ENCODE measurements at places on chromosomes 6 and 20.
A peak's percentile ranks its signal among the peaks of the same experiment; 100 is the strongest.

- DNase-seq: no peak
Observed at GRCh38 chr20:39607141-39607540, 645.0 kb downstream of the DHX35 start.

DNA sequence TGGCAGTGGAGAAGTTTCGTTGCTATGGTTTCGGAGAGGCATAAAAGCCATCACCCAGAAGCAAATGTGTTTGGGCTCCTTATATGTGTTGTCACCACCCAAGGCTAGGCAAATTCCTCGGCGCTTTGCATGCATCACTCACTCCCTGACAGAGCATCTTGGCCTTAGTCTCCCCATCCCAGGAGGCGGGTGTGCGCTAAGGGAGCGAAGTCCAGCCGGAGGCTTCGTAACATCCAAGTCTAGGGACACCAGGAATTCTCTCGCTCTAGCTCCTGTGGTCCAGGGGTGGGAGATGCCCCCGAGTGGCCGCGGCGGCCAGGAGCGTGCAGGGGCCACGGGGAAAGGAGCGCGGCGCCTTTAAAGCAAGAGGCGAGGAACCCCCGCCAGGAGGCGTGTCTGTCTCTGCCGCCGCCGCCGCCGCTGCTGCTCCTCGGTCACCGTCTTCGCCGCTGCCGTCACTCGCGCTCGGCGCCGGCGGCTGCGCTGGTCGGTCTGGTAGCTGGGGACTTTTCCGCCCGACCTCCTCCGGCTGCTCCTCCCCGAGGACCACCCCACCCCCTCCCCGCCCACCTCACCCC is at the start of gene GRIK2:
Gene GRIK2, plus strand, starts transcription at position 458 of the 578 bp plus-strand sequence.
- no peak for DNase-seq

DNA sequence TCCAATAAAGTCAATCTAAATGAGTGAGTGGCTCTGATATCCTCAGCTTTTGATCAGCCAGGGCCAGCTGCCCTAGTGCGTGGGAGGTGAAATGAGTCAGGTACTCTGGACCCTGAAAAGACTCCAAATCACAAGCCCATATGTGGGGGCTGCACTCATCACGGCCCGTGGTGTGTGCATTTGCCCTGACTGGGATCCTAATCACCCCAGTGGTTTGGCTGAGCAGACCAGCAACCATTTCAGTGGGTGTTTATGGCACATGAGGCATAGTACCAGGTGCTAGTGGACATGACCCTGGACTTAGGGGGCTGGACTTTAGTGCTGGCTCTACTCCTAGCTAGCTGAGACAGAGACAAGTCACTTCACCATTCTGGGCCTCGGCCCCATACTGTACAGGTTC is 39.4 kb downstream of the SCML4 start:
- no peak for DNase-seq

- DNase-seq: no peak
Observed at GRCh38 chr6:34571388-34571787, 15.3 kb upstream of the SPDEF start.

DNA sequence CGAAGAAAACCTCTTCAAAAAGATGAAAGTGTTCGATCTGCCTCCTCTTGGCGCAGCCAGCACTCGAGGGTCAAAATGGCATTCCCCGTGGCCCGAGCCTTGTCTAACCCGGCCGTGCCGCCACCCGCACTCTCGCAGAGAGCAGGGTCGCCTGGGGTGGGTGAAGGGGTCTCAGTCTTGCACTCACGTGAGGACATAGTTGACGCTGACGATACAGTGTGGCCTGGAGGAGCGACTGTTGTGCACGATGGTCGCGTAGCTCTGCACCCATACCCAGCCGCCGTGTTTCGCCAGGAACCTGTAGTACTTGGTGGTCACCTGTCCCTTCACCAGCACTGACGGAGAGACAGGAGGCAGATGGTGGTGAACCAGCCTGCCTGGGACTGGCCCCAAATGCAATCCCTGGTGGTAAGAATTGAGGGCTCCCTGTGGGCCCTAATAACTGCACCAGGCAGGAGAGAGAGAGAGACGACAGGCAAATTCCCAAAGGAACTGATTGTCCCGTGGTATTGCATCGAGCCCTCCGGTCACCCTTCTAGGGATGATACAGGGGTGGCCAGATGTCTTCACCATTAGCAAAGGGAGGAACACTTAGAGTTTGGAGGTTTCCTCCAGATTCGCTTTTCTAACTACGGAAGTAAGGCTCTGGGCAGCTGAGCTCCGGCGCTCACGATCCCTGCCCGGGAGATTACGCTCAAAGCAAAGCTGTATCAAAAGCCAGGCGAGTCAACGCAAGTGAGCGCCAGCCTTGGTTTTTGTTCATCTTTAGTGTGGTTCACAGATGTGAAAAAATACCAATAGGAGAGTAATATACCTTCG is 17.4 kb downstream of the SIM1 start:
- no peak for DNase-seq

DNA sequence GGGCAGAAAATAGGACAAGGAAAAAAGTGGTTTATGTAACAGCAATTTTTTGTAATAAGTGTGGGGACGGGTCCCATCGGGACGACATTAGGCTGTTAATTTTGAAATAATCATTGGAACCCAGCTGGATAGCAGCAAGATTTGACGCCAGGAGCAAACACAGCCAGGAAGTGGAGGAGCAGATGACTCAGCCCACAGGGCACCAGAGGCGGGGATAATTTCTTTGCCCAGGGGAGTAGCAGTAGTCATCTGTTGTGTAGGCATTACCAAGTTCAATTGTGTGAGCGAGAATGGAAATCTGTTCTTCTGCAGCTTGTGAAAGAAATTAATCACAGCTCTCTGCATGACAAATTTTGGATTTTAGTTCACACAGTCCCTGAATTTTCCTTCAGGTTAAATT is 22.6 kb upstream of the RIN2 start:
- DNase-seq: no peak

DNA sequence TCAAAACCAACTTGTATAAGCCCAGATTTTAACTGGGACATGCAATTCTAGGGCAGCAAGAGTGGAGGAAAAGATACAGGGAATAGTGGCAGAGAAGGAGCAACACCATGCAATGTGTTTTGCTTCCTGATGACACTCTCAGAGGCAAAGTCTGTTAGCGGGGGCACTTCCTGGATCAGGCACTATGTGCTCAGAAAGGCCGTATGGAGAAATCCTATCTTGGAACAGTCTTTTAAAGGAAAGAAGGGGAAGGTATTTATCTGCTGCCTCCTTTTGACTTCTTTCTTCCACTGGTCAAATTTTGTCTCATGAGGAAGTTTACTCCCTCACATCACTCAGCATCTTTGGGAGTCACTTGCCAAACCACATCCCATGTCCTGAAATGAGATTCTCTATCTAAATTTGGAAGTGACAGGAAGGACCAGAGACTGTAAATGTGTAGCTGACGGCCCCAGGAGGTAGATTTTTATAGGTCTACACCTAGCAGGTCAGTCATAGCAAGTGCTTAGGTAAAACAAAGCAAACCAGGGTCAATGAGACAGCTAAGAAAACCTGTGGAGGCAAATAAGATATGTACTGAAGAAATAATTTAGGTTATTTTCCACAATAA is 91.7 kb upstream of the ELOVL5 start:
- no peak for DNase-seq

- DNase-seq: no peak
Observed at GRCh38 chr6:121657972-121658371, 222.5 kb downstream of the GJA1 start.

GRCh38 chr6:111683749-111684267 is 78.1 kb upstream of the TRAF3IP2 start:
- no peak for DNase-seq

- DNase-seq: no peak
Observed at GRCh38 chr6:79687759-79688158, 56.6 kb downstream of the SH3BGRL2 start.

DNA sequence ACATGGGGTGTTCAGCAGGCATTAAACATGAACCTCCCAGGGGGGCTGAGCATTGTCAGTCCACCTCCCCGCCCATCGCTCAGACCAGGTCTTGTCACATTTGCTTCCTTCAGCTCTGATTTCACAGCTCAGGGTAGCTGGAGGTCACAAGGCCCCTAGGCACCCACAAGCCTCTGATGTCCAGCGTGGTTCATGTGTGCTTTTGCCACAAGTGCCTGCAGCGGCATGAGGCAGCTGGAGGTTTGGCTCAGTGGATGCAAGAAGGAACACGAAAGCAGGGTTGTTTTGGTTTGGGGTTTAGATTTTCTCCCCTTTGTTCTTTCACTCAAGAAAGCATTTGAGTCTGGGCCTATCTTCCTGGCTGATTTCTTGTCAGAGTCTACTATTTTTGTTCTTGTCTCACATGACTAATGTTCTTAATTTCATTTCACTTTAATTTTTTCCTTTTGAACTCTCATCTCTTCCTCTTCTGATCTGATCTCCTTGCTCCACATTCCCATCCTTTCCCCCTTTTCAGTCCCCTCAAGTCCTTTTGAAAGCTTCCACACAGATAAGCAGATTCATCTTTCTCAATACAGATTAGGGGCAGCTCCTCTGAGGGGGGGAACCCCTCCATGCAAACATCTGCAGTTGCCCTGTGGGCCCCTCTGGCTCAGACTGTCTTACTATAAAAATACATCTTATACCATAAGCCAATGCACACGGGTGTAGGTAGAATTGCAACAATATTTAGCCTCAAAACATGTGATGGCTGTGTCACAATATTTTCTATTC is 68.1 kb upstream of the CEP85L start:
- DNase-seq: peak; percentile 38

GRCh38 chr6:170179616-170180324 is 111.1 kb downstream of the DLL1 start:
- DNase-seq: no peak

- no peak for DNase-seq
Observed at GRCh38 chr20:48024539-48024938, 239.3 kb upstream of the SULF2 start.

GRCh38 chr6:38637756-38638155 is 2.0 kb downstream of the BTBD9 start:
- no peak for DNase-seq

DNA sequence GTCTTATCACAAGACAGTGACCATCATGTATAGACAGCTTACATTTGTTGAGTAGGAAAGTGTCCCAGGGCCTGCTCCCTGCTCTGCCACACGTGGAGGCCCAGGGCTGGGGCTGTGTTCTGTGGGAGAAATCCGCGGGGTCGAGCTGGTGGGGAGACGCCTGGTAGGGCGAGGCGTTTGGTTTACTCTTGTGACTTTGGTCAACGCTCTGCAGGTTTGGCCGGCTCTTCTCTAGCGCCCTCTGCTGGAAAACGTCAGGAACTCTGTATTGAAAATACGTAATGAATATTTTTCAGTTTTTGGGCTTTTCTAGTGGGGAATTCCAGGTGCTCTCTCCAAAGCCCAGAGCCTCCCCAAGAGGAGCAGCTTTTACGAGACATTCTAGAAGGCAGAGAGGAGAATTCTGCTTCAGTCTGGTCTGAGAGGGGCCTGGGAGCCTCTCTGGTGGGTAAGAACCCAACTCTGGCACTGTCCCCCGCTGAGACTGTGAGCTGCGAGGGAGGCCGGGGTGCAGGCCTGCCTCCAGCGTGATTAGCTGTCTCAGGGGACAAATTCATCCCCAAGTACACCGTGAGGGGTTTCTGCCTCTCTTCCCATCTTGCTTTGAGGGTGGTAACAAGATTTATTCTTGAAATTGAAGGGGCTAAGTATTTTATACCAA is 112.6 kb upstream of the RALGAPA2 start:
- DNase-seq: peak; percentile 44

DNA sequence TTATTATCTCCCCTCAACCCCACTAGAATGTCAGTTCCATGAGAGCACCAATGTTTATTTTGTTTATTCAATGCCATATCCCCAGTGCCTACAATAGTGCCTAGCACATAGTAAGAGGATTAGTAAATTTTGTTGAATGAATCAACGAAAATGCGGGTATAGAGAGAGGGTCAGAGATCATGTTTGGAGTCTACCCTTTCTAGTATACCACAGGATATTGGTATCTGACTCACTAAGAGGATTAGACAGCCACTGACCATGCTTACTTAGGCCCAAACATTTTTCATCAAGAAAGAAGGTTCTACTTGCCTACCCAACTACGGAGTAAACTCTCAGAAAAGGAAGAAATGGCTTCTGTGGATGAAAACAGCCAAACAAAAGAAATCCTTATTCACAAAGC is 356.8 kb downstream of the BTBD9 start:
- no peak for DNase-seq

GRCh38 chr6:144063744-144064401 is 31.5 kb downstream of the SF3B5 start:
- DNase-seq: peak; percentile 88

GRCh38 chr6:121441477-121441876 is 6.0 kb downstream of the GJA1 start:
- DNase-seq: no peak

DNA sequence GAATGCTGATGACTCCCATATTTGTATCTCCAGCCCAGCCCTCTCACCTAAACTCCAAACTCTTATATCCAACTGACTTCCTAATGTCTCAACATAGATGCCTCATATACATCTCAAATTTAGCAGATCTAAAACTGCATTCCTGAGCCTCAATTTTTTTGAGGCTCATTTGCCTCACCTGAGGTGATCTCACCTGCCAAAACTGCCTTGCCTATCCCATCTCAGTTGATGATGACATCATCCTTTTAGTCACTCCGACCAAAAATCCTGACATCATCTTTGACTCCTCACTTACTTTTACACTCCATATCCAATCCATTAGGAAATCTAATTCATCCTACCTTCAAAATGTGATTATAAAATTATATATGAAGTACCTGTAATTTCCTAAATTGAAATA is 25.6 kb upstream of the SLPI start:
- no peak for DNase-seq

GRCh38 chr6:79832723-79833122 is 114.6 kb downstream of the ELOVL4 start:
- DNase-seq: no peak

GRCh38 chr6:92026878-92027277 is 1392.5 kb downstream of the EPHA7 start:
- DNase-seq: no peak

- no peak for DNase-seq
Observed at GRCh38 chr6:144561455-144562043, 276.4 kb downstream of the UTRN start.

- no peak for DNase-seq
Observed at GRCh38 chr20:49866051-49866450, 49.3 kb downstream of the SPATA2 start.

GRCh38 chr20:34948030-34948429 is 7.6 kb downstream of the GSS start:
- no peak for DNase-seq

DNA sequence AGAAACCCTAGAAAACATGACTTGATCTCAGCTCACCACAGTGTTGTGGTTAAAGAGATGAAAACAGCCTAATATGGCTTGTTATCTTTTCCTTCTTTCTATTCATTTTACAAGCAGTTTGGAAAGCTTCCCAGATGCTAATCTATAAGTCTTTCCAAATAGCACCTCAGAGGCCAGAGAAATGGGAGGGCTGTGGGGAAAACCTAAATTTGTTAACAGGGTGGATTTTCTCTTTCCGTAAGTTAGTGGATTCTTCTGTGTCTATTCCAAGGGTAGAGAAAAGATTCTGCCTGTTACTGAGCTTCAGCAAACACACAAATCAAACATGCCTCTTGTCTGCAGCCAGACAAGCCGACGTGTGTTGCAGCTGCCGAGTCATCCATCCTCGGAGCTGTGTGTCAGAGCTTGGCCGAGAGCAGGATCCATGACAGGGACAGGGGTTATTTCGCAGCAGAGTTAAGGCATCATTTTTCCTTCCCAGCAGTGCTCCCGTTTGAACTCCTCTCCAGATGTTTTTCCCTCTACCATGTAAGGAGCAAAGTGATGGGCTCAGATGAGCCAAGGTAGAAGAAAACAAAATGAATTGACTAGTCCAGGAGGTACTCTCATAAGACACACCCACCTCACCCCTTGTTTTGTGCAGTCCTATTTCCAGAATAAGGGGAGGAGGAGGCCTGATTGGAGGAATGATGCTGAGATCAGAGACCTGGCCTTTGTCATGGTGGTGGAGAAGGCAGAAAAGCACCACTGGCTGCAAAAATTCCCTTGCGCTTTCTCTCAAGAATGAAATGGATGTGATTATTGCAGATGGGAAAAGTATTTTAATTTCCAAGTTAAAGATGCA is 560.0 kb downstream of the C6orf118 start:
- no peak for DNase-seq
